ENCODE measurements at places on chromosomes 12 and 14. TPM values are rescaled to one million over a fixed set of nuclear protein-coding genes. Genes with fewer than 3 reads are reported as not detected.

GDF3 gene
- total RNA-seq = not detected

RNU6-7 gene
- not detected for total RNA-seq

SCNN1A gene
- 0.15 TPM for total RNA-seq

METTL25 gene
- total RNA-seq = 6.0 TPM

TC2N gene
- total RNA-seq = 0.12 TPM

GLT1D1 gene
- not detected for total RNA-seq

CLEC6A gene
- not detected for total RNA-seq

NAA30 gene
- 9.5 TPM for total RNA-seq

ERP29 gene
- 155 TPM for total RNA-seq

ZFYVE1 gene
- total RNA-seq = 34.3 TPM

POTEG gene
- not detected for total RNA-seq

CDH24 gene
- total RNA-seq = 4.9 TPM

CLEC1B gene
- total RNA-seq = not detected

MMP14 gene
- 361 TPM for total RNA-seq

RABGGTA gene
- total RNA-seq = 16.8 TPM

SPRYD4 gene
- total RNA-seq = 1.2 TPM

IFNG gene
- not detected for total RNA-seq

APOLD1 gene
- total RNA-seq = 1.3 TPM

IGFBP6 gene
- 364 TPM for total RNA-seq

PLXNC1 gene
- total RNA-seq = 1.1 TPM

PNN gene
- total RNA-seq = 19.8 TPM

SOAT2 gene
- not detected for total RNA-seq

DNAJC22 gene
- total RNA-seq = under 0.01 TPM
